ENCODE measurements at places on chromosomes 5 and 9.

DNA sequence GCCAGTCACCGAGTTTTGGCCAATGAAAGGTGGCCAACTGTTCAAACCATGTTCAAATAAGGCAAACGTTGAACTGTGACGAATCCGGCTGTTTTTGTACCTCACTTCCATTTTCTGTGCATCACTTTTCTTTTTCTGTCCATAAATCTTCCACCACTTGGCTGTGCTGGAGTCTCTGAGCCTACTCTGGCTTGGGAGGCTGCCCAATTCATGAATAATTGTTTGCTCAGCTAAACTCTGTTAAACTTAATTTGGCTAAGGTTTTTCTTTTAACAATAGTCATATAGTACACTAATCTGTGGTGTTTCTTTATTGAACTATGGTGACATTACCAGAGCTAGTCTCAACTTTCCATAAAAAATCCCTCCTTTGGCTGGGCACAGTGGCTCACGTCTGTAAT is 11.3 kb downstream of the NIM1K start:
- no peak for DNase-seq

DNA sequence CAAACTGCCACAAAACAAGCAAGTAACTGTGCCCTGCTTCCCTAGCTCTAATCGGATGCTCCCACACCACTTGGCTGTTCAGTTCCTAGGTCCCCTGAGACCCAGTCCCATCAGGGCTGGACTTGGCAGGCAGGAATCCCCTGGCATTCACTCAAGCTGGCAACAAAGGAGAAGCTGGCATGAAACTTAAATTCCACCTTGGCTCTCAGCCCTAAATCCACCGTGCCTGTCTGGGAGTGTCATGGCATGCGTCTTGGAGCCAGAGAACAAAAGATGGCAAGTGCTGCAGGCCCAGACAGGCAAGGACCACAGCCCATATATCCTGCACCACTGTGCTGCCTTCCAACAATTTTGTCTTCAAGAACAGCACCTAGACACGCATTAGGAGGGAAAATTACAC is 38.2 kb downstream of the ETF1 start:
- DNase-seq, result no peak

GRCh38 chr5:153952893-153953292 is 85.8 kb downstream of the FAM114A2 start:
- DNase-seq, result no peak

- no peak for DNase-seq
Measured at GRCh38 chr5:111211341-111211740, 12.8 kb upstream of the CAMK4 start.

DNA sequence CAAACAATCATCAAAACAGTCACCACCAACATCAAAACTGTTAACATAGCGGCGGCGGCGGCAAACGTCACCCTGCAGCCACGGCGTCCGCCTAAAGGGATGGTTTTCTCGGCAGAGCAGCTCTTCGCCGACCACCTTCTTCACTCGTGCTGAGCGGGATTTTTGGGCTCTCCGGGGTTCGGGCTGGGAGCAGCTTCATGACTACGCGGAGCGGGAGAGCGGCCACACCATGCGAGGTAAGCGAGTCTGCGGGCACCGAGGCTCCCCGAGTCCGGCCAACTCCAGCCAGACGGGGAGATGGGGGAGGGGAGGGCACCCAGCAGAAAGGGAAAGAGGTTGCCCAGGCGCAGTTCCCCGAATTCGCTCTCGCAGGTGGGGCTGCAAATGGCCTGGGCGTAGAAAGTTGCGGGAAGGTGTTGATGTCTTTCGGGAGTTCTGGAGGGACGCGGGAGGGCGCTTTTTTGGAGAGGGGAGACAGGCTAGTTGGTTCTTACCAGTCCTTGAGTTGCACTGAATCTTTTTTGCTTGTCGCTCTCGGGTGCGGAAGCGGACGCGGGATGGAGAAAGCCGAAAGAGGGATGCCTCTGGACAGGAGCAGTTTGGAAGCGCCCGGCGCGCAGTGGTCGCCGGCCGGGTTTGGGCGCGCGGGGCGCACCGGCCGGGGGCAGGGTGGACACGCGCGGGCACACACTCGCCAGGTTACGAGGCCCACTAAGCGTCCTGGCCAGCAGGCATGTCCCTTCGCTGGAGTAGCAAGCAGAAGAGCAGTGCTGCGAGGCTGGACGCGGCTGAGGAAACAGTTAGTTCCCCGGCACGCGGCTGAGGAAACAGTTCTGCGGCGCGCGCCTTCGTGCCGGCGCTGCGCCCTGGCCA is 849 bp downstream of the RORB start:
- DNase-seq, result peak; percentile 10

- no peak for DNase-seq
Measured at GRCh38 chr9:25681266-25681665, 3.0 kb upstream of the TUSC1 start.

DNA sequence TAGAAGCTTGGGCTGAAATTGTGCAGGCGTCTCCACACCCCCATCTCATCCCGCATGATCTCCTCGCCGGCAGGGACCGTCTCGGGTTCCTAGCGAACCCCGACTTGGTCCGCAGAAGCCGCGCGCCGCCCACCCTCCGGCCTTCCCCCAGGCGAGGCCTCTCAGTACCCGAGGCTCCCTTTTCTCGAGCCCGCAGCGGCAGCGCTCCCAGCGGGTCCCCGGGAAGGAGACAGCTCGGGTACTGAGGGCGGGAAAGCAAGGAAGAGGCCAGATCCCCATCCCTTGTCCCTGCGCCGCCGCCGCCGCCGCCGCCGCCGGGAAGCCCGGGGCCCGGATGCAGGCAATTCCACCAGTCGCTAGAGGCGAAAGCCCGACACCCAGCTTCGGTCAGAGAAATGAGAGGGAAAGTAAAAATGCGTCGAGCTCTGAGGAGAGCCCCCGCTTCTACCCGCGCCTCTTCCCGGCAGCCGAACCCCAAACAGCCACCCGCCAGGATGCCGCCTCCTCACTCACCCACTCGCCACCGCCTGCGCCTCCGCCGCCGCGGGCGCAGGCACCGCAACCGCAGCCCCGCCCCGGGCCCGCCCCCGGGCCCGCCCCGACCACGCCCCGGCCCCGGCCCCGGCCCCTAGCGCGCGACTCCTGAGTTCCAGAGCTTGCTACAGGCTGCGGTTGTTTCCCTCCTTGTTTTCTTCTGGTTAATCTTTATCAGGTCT is at the start of gene C9orf72:
TSS of gene C9orf72 (minus strand) at position 564 of the 716 bp plus-strand sequence. CDS start 6,361 bp downstream, outside the sequence.
- DNase-seq, result peak; percentile 82

DNA sequence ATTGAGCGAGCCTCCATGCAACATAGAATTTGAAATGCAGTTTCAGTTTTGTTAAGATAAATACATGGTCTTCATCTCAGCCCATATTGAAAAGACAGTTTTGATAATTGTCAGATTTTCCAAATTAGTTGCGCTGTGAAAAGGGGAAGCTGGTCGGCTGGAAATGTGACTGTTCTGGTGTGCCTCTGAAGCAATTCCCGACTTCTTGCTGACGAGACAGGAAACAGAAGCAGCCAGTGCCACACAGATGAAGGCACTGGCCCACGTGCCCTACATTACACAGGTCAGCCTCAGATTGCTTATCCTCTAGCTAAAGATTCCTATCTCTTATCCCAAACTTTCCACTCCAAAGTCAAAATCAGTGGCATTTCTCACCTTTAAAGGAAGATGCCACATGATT is 214.1 kb upstream of the TLE4 start:
- no peak for DNase-seq

- DNase-seq, result no peak
Measured at GRCh38 chr5:108753331-108753730, 5.6 kb downstream of the FER start.

DNA sequence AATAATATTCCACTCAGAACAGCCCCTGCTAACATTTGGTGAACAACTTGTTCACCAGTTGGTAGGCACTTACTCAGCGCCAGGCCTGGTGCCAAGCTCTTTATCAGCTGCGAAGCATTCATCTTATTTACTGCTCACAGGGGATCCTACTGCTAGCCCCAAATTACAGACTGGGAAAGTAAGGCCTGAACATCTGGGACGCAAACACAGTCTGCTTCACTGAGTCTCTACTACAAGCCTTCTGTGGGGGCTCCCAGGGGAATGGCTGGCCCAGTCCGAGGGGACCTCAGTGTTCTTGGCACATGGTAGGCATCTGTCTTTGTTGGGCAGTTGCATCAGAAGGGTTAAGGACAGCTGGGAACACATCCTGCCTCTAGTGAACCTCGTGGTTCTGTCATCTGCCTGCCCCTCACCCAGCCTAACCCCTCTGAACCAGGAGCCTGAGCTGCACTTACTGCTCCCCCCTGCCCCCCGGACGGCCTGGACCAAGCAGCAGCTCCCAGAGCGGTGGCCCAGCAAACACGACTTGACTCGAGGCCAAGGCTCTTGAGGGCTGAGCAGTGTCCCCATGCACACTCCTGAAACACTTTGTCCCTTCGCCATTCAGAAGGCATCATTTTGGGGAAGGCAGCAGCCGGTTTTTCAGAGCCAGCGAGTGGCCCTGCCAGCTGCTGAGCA is at the start of gene PHYHD1:
TSS of gene PHYHD1 (plus strand) at position 602 of the 678 bp plus-strand sequence. CDS start 1,342 bp downstream, outside the sequence.
- no peak for DNase-seq

- DNase-seq, result peak; percentile 26
Measured at GRCh38 chr5:95778713-95779436, 43.7 kb downstream of the GLRX start.

- no peak for DNase-seq
Measured at GRCh38 chr5:174098694-174099093, 53.2 kb downstream of the NSG2 start.

DNA sequence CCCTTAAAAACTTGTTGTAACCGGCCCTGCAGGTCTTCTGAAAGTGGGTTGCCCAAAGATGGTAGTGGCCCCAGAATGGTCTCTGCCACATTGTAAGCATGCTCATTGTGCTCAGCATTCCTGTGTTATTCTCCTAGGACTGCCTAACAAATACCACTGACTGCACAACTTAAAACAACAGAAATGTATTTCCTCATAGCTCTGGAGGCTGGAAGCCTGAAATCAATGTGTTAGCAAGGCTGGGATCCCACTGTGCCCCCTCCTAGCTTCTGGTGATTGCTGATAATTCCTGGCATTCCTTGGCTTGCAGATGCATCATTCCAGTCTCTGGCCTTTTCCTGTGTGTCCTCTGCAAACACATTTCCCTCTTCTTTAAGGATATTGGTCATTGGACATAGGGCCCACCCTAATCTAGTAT is 3.4 kb upstream of the GCNT4 start:
- no peak for DNase-seq

DNA sequence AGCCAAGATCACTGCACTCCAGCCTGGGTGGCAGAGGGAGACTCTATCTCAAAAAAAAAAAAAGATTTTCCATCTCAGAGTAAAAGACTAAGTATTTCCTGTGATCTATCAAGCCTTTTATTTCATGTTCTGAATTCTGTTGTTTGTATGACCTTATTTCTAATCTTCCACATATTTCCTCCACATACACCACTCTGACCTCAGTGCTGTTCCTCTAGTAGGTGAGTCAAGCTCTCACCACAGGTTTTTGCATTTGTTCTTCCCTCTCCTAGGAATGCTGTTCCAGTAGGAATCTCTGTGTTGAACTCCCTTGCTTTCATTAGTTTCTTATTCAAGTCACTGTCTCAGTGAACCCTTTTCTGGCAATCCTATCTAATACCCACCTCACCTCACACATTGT is 68.1 kb downstream of the INVS start:
- no peak for DNase-seq

DNA sequence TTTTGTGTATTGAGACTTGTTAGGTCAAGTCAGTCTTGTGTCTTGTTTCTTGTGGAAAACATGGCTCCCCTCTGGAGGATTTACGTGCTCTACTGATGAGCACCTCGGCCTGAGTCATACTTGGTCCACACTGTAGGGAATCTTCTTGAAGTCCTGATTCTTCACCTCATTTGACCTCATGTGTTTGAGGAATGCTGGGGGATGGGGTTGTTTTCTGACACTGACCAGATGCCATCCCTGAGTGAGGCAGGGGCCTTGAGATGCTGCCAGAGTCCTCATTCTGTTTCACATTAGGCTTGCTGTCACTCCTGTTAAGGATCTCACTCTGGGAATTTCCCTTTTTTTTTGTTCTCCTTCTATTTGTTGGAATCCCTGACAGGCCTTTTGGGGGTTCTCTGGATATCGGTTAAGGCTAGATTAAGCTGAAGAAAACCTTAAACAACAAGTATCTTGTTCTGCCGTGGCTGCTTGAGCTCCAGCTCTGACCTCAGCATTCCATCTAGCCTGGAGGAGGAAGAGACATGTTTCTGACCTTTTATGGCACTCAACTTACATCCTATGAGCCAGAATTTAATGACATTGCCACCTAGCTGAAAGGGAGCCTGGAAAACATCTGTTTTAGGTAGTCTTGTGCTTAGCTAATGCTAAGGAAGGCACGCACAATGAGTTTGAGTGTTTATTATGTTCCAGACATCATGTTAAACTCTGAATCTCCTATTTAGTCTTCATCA is 20.6 kb downstream of the TCOF1 start:
- DNase-seq, result no peak

DNA sequence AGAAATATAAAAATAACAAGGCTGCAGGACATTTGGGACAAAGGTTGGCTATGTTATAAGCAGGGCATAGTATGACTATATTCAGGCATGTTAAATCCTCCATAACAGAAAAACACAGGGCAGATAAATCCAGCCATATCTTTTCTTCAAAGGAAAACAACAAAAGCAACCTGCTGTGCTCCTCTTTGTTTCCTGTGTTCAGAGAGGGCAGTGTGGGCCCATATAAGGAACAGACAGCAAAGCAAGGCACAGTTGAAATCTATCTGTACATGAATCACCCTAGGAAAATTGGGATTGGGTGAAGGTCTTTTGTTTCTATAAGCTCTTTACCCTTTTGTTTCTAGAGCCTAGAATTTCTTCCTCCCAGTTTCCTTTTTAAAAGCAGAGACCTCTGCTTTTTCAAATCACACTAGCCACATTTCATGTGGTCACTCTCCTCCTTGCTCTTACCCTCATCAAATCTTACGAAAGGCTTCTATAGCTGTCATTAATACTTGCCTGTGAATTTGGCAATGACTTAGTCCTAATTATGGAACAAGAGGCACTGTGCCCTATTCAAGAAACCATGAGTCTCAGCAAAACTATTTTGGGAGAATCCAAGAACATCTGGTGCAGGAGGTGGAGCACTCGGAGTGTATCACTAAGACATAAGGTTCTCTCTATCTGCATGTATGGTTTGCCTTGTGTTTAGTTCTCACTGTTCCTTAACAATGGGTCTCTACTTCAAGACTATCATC is 1.8 kb downstream of the GZMA start:
- DNase-seq, result peak; percentile 57

DNA sequence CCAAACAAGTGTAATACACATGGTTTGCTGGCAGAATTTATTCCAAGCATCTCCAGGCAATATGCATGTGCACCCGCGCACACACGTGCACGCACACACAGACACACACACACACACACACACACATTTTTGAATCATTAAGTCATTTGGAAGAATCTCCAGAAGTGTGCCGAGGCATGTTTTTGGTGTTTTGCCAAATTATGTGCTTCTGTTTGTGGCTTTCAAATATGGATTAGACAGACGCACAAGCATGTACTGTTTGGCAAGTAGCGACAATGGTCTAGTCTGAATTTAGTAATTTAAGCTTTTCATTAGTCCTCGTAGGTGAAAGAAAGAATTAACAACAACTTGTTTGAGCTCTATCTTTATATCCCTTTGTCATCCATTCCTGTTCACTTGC is 36.7 kb downstream of the NFIB start:
- DNase-seq, result no peak
